Caudate nucleus (tissue), 63 donors: ENCODE measurements at places on chromosomes 3 and 15.

- no peak for DNase-seq
Measured at GRCh38 chr3:148178503-148178902, 519.2 kb upstream of the AGTR1 start.

GRCh38 chr3:153596401-153596800 is 434.4 kb downstream of the RAP2B start:
- no peak for DNase-seq

DNA sequence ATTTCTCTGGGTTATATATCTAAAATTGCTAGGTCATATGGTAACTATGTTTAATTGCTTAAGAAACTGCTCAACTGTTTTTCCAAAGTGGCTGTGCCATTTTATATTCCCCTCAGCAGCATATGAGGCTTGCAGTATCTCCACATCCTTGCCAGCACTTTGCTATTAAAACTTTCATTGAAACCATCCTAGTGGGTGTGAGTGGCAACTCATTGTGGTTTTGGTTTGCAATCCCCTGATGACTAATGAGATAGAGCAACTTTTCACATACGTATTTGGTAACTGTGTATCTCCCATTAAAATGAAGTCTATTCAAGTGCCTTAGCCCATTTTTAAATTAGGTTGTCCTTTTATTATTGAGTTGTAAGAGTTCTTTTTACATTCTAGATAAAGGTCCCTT is 17.3 kb downstream of the KPNA1 start:
- DNase-seq: no peak

DNA sequence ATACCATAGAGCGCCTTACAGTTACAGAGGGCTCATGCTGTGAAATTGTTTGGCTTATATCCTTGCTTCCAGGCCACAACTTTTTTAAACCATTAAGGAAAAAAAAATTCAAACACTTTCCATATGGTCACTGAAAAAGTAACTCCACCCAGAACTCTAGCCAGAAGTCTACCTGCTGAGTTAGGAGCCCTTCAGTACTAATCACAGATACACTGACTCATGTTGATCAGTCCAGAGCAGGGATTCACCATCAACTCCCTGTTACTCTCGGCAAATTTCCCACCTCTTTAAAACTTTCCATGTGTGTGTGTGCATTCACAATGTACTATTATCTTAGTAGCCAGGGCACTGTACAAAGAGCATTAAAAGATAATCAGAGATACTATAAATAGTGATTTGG is 372.8 kb downstream of the MAGI1 start:
- DNase-seq: no peak

DNA sequence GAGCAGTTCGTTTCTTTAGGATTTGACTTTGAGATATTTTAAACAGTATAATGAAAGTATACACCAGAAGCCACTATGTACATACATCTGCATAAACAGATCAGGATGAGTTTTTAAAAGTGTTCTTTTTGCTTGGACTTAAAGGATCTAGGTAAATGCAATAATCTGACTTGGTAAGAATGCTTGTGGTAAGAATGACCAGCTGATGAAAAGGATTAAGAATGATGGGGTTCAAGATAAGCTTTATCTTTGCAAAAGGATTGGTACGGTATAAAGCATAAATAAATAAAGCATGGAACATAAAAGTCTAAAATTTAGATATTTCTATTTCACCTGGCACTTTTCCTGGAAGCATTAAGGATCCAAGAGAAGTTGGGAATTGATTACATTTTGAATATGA is 9.8 kb upstream of the MME start:
- no peak for DNase-seq

DNA sequence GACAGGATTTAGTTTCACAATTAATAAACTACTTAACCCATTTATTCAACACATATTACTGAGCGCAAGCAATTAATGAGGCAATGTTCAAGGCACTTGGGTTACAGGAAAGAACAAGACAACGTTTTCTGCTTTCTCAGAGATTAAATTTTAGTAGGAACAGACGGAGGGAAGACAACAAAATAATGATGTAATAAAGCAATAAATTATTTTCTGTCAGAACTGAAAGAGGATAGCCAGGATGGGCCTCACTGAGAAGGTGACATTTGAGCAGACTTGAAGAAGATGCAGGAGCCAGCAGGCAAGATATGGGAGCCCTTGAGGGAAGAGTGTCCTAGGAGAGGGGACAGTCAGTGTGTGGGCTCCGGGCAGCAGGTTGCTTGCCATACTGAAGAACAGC is 11.3 kb upstream of the RPL14 start:
- DNase-seq: no peak

DNA sequence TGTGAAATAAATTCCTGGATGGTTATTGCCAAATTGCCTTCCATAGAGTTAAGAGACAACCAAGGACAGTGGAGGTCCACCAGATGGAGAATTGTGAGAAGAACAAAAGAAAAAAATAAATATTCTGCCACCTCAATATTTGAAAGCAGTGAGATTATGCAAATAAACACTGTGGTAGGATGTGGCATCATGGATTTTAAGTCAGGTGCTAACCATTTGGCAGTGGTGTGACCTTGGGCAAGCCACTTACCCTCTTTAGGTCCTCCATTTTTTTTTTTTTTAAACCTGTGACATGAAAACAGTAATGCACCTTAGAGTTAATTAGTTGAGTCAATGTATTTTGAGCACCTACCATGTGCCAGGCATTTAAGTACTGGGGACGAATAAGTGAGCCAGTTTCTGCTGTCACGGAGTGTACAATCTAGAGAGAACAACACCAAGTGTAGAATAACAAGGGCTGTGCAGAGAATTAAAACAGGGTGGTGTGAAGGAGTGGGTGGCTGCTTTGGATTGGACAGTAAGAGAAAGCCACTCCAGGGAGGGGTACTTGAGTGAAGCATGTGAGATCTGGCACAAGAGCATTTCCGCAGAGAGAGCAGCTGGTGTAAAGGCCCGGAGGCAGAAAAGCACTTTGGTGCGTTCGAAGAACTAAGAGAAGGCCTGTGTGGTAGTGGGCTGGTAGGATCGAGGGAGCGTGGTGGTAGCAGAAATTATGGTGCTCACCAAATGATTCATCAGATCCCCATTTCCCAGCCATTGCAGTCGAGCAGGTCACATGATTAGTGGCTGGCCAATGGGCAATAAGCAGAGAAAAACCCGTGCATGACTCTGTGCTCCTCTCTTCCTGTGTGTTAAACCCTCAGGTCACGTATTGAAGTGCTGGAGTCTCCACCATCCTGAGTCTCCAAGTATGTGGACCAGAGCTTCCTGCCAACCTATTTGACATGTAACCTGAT is 39.2 kb downstream of the CCK start:
- no peak for DNase-seq

GRCh38 chr15:45790325-45790943 is 155.6 kb downstream of the SQOR start:
- no peak for DNase-seq

DNA sequence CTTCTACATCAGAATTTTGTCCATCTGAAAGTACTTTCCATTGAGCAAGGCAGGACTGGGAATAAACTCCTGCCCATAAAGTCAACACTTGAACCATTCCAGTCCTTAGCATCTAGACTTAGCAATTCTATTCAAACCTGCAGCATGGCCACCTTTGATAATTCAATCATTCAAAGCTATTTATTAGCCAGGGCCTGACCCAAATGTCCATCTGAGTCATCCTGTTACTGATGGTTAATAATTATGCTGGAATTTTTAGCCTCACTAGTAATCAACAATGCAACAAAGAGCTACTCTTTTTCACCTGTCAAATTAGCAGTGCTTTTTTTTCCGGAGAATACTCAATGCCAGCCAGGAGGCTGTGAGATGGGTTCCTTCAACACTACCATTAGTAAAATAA is 72.7 kb upstream of the SNRK start:
- no peak for DNase-seq

- no peak for DNase-seq
Measured at GRCh38 chr15:50873935-50874361, 34.5 kb upstream of the AP4E1 start.
